HuH-7.5 (cell line): ENCODE measurements at places on chromosomes 4 and X.

DNA sequence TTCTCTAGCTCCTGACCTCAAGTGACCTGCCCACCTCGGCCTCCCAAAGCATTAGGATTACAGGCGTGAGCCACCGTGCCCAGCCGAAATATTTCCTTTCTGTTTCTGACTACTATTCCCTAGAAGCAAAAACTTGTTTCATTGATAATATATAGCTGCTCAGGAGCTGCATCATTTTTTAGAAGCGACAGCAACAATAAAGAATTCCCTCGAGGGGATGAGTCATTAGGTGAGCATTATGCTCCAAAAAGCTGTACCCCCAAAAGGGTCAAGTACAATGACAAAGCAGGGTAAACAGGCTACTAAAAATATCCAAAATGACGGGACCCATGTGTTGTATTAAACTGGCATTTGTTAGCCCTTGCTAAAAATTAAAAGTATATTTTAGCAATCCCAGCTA lies 67.0 kb downstream of the RBM47 start:
- DNase-seq = no peak

DNA sequence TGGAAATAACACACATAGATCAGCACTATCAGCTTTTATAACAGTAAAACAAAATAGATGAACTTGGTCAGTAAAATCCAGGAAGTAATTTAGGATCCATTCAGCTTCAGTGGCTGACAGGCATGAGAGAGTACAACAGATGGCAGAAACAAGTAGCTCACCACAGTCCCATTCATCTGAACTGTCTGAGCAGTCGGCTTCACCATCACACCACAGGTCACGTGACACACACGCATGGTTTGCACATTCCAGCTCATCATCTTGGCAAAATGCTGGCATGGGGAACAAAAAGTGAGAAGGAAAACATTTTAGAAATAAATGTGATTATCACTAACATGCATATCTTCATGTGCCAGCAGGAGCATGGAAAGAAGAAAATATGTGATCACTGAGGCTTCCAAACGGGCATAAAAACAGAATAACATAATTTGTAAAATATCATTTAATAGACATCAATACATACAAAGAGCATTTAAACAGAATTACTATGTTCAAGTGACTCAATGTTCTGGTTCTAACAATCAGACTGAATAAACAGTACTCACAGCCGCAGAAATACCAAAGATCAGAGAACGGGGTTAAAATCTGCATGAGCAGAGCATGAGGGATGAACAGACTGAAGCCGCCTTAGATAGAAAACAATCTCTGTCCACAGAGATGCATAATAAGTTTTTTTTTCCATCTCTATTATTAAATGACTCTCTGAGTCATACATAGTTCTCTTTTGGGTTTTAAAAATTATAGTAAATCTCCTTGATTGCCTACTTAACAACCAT lies 158.1 kb downstream of the ATP10D start:
- DNase-seq = no peak

- DNase-seq = no peak
These were observed 130.8 kb upstream of the IL1RAPL2 start for GRCh38 chrX:104435249-104435648.

DNA sequence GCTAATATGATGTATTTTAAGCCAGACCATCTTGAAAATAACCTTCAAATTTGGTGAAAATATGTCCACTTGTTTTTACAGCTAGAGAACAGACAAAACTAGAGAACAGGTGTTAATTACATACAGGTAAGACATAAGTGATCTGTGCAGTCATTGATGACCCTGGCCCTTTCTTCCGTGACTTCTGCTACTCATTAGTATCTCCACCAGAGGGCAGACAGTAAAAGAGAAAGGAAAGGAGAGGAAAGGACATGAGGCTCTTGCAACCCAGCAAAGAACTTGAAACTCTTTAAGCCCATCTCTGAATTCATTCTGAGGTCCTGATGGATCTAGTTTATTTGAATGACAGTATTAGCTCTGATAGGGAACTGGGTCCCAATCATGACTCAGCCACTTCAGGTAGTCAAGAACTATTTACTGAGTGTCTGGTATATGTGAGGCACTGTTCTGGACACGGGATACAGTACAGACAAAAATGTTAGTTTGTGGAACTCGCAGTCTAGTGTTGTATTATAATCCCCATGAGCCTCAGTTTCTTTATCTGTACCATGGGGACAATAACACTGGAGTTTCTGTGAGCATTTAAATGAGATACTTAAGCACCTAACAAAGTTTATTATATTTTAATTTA lies 121.0 kb upstream of the TEX13D start:
- peak; percentile 11 for DNase-seq

GRCh38 chr4:142264961-142265360 lies 581.1 kb downstream of the INPP4B start:
- DNase-seq = no peak

GRCh38 chr4:107999932-108000539 lies 10.3 kb downstream of the HADH start:
- no peak for DNase-seq

GRCh38 chrX:2933125-2933900 lies 4.2 kb upstream of the ARSD start:
- DNase-seq = no peak

GRCh38 chr4:8279321-8280157 lies 10.0 kb downstream of the HTRA3 start:
- no peak for DNase-seq

GRCh38 chr4:184938871-184939270 lies 79.4 kb upstream of the HELT start:
- DNase-seq = no peak

- DNase-seq = no peak
These were observed 122.1 kb upstream of the DIPK2B start for GRCh38 chrX:45322820-45323219.

DNA sequence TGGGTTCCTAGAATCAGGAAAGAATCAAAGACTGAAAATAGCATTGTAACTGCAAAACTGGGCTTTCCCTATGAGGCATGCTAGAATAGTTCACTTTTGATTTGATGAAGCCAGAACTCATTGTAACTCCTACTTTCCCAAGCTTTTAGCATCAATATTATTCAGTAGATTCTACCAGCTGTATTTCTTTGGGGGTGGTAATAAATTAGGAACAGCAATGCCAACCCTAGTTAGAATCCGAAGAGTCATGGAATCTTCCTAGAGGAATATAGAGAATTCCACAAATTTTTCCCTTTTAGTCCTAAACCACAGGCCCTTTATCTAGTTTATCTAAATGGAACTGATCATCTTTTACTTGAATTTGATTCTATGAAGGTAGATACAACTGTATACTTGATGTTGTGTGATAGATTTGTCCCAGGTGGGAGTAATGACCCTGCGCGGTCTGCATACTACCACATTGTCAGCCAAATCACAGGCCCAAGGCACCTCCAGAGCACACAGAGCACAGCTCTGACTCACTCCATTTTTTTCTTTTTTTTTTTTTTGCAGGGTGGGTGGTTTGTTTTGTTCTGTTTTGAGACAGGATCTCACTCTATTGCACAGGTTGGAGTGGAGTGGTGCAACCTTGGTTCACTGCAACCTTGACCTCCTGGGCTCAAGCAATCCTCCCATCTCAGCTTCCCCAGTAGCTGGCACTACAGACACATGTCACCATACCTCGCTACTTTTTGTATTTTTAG lies 66.6 kb downstream of the EDNRA start:
- DNase-seq = no peak

GRCh38 chr4:38470735-38471262 lies 193.2 kb upstream of the KLF3 start:
- no peak for DNase-seq

DNA sequence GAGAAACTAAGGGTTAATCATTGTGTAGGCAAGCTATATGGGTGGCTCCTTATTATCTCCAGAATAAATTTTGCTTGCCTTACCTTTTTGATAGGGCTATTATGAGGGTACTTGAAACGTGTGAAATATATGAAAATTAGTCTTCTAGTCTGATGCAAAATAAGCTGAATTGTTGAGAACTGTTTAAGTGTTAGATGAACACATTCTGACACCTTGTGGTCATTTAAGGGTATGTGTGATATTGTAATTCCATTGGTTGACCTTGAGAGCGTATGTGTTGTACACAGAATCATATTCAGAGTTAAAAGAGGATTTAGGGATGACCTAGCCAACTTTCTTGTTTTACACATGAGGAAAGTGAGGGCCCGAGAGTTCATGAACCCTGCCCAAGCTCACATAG lies 44.6 kb upstream of the LINC00632 start:
- no peak for DNase-seq

DNA sequence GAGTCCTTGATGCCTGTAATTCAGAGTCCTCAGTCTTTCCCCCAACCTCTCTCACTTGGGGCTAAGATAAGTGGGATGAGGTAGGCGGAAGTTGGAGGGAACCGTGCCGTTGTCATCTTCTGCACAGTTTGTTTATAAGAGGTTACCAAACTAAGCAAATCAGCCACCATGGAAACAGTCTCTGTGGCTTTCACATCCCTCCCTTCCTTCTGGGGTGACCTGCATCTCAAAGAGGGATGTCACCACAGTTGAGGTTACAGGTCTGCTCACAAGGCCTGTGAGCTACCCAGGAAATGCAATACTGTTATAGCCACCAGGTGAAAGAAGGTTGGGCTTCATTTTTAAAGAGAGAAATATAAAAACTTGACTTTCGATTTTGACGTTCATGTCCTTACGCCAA lies 26.3 kb downstream of the RTL5 start:
- DNase-seq = no peak

DNA sequence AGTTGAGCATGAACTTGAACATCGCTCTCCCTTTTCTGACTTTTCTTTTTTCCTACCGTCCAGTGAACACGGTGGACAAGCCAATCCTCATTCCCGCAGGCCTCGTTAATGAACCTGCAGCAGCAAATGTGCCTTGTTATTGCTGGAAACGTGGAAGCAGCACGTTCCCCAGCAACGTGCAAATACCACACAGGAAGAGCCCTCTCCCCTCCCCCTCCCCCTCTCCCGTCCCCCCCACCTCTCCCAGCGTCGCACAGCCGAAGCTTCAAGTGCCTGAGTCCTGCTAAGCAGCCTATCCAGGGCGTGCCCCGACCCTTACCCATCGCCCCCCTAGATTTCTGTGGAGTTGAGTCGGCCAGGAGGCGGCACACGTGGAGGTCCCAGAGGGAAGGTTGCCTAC lies 219.9 kb downstream of the BCOR start:
- no peak for DNase-seq

GRCh38 chr4:153067376-153067775 lies 131.3 kb downstream of the FHDC1 start:
- DNase-seq = peak; percentile 14

- DNase-seq = no peak
These were observed 29.0 kb downstream of the WDFY3 start for GRCh38 chr4:84937381-84937977.

- no peak for DNase-seq
These were observed 51.5 kb downstream of the IL1RAPL1 start for GRCh38 chrX:28638775-28639174.

DNA sequence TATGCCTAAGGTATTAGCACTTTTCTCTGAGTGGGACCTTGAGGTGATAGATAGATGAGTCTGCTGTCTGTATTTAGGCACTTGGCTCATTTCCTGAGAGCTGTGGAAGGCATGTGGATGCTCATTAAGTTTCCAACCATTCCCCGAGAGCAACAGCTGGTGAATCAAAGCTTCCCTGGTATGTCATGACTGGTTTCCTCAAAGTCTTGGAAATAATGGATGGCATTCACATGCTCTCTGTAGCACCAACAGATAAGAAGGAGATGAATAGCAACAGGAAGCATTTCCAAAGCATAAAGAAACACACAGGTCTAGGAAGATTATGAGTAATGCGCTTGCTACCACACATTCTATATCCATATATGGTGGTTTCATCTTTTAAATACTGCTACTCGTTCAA lies 118.3 kb upstream of the ETNPPL start:
- DNase-seq = no peak

- DNase-seq = no peak
These were observed 59.7 kb downstream of the RAI2 start for GRCh38 chrX:17801431-17801830.

- DNase-seq = no peak
These were observed 2.7 kb downstream of the TMEM165 start for GRCh38 chr4:55398461-55398860.

GRCh38 chr4:46196086-46196485 lies 72.2 kb upstream of the GABRG1 start:
- DNase-seq = no peak

- peak; percentile 42 for DNase-seq
These were observed 1.7 kb downstream of the PDGFRA start for GRCh38 chr4:54230484-54231418.

DNA sequence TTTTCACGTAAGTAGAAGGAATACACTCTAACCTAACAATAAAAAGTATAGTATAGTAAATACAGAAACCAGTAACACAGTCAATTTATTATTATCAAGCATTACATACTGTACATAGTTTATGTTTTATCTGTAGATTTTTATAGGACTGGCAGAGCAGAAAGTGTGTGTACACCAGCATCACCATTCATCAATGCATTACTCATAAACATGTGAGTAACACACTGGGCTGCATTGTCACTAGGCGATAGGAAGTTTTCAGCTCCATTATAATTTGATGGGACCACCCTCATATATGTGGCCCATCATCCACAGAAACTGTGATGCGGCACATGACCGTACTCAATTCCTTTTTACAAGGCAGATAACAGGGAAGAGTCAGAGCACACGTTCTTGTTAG lies 137.8 kb upstream of the RBPJ start:
- no peak for DNase-seq

- peak; percentile 29 for DNase-seq
These were observed 39.5 kb downstream of the NSD2 start for GRCh38 chr4:1910643-1911042.

DNA sequence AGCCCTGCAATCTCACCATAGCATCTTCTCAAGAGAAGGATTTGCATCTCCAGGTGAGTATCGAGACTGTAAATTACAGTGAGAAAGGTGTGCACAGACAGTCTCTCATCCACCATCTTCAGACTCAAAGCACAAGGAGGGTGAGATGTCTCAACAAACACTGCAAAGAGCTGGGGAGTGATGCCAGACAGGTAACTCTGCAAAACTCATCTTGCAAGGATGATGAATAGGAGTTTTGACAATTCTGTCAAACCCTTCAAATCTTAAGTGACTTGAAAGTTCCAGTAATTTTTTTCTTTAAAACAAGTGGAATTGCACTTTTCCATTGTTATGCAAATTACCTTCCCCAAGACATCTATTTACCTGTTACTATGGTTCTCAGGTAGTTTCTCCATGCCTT lies 277.2 kb upstream of the VCX3A start:
- DNase-seq = no peak
